Stimulated activated naive B cell treated with anti-CD40 and anti-IgM and Interleukin-4, amounts not matched to agents 10 μg/mL and 1 μg/mL and 100 μg/mL, for 72 hours (primary cell): ENCODE measurements at places on chromosomes 3 and 15.

GRCh38 chr15:73919706-73920105, 6.6 kb upstream of the LOXL1 start:
- no peak for DNase-seq

GRCh38 chr15:75644376-75644775, 3.3 kb upstream of the SNX33 start:
- DNase-seq: no peak

GRCh38 chr15:58520464-58520863, 88.7 kb downstream of the LIPC start:
- DNase-seq: no peak

GRCh38 chr3:152100491-152101132, 168.1 kb upstream of the MBNL1 start:
- DNase-seq: no peak

GRCh38 chr3:69768438-69768837, 29.2 kb downstream of the MITF start:
- no peak for DNase-seq

GRCh38 chr15:83504365-83504764, 57.2 kb downstream of the SH3GL3 start:
- no peak for DNase-seq

- no peak for DNase-seq
These were observed 33.1 kb downstream of the TP63 start for GRCh38 chr3:189664311-189664710.

DNA sequence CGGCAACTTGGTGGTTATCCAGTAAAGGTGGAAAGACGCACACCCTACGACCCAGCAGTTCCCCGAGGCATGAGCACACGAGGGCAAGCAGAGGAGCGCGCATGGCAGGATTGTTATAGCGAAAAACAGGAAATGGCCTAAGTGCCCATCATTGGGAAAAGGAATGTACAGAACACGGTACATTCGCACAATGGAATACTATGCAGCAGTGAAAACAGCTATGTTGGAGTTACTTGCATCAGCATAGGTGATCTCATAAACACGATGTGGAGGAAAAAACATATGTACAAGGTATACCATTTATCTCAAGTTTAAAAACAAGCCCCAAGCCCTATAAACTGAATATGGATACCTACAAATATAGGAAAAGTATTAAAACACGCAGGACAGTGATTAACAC, 6.7 kb upstream of the LINGO1 start:
- no peak for DNase-seq

GRCh38 chr15:36896949-36897348, 203.4 kb downstream of the MEIS2 start:
- DNase-seq: no peak

DNA sequence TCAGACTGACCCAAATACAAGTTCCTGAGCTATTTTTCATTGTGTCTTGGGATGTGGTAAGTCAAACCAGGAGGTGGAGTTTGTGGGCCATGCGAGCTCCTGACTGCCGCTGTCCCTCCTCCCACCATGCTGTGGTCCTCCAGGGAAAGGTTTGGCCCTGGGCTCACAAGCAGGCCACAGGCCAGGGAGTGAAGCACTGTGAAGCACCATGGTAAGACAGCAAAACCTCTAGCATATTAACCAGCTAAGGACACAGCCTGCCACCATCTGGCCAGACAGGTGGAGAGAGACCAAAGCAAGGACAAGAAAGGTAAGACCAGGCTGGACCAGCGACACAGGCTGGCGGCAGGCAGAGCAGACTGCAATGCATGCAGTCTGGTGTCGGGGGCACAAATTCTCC, 15.3 kb downstream of the RAB43 start:
- no peak for DNase-seq

DNA sequence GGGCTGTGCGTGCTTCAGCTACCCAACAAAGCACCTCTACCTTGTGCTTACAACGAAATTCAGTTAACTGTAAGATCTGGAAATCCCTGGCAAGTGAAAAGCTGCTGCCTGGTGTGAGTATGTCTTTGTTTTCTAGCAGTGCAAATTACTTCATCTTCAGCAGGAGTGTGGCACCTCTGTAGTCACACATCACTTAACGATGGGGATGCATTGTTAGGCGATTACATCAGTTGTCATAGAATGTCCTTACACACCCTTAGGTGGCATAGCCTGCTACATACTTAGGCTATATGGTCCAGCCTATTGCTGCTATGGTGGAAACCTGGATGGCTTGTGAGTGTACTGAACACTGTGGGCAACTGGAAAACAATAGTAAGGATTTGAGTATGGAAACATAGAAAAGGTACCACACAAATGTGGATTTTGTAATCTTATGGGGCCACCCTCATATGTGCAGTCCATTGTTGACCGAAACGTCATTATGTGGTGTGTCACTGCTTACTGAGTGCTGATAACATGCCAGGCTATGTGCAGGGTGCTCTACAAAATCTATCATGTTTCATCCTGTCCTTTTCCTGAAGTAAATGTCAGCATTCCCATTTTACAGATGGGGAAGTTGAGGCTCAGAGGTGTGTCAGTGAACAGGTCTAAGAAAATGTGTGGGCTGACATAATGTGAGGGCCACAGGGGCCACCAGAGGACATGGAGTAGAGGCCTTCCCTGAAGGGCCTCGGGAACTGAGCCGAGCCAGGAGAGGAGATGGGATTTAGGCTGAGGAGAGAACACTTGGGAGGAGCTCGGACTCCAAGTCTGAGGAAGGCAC, 173.5 kb downstream of the VGLL4 start:
- DNase-seq: no peak

DNA sequence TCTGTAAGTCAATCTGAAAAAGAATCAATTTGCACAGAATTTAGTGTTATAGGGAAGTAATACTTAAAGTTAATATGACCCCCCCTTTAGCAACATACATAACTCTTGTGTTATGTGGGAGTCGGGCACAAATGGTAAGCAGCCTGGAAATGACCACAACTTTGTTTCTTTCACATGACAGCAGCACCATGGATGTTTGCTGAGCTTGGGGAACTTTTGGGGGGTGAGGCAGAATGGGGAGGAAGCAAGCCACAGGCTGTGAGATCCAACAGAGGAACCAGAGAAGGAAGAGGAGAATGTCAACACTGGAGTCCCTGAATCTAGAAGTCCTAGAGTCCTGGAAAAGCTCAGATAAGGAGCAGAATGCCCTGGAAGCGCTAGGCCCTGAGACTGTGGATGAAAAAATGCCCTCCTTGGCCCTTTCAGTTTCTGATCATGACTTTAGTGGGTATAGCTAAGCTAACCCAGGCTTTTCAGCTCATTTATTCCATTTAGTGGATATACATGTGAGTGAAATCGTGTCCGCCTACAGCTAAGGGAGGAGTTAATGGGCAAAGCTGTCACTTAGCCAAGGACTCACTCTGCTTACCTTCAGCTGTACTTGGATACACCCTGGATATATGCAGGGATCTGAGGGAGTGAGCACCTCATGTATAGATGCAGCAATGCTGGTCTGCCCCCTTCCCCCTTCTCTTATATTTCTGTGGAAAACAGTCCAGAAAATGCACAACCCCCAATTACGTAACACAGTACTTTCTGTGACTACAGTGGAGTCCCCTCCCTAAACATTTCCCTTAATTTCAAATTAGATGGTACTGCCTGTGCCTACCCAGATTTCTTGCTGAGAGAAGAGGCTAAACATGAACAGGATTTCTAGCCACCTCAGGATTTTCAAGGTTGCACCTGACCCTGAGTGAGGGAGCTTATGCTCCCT, 39.1 kb downstream of the CFAP91 start:
- no peak for DNase-seq

GRCh38 chr3:37445163-37445562, 270.8 kb upstream of the LRRFIP2 start:
- no peak for DNase-seq

- no peak for DNase-seq
These were observed 41.1 kb upstream of the SEC61A1 start for GRCh38 chr3:128011140-128011539.

GRCh38 chr15:69943637-69944036, 154.1 kb downstream of the TLE3 start:
- DNase-seq: no peak

GRCh38 chr3:186152889-186153292, 44.0 kb upstream of the ETV5 start:
- DNase-seq: peak; percentile 69

GRCh38 chr15:41656188-41656587, 4.0 kb upstream of the MGA start:
- no peak for DNase-seq

DNA sequence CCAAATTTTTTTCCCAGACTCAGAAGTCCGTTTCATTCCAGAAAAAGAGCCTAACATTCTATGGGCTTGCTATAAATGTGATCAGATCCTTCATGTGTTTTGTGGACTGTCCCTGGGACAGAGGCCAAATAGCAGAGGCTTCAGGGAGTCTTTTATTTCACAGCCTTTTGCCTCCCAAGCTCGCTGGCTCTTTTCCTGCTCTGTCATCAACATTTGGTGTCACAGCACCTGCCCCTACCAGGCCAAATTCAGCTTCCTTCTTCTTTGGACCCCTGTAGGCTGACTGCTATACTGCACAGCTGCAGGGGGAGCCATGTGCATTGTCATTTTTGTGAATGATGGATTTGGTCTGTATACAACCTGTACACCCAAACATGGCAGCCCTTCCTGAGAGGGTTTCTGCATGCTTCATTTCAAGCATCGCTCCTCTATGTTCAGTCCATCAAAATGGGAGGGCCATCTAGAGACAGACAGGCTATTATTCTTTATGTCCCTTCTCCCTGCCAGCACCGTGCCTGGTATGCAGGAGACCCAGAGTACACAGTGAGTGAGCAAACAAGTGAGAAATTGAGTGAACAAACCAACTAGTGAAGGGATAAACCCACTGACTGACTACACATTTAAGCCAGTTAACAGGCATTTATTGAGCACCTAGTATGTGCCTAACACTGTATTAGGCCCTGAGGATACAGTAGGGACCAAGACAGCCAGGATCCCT, 17.9 kb upstream of the RPP14 start:
- DNase-seq: no peak

GRCh38 chr3:193921465-193921864, 214.5 kb upstream of the HES1 start:
- no peak for DNase-seq

DNA sequence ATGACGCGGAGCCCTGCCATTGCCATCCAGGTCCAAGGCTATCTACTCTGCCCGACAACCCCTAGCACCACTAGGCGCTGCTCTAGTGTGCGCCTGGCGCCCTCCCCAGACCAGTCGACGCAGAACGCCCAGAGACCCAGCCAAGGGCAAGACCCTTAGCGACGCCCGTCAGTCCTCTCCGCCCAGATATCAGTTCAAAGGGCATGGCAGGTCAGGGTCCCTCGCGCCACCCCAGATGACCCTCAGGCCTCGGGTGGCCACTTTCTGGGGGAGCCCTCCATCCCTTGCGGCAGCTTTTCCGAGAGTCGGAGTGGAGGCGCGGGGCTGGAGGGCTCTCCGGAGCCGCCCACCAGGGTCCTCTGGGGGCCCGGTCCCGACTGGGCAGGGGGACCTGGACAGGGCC, 371 bp upstream of the CLSTN2 start:
- DNase-seq: no peak

DNA sequence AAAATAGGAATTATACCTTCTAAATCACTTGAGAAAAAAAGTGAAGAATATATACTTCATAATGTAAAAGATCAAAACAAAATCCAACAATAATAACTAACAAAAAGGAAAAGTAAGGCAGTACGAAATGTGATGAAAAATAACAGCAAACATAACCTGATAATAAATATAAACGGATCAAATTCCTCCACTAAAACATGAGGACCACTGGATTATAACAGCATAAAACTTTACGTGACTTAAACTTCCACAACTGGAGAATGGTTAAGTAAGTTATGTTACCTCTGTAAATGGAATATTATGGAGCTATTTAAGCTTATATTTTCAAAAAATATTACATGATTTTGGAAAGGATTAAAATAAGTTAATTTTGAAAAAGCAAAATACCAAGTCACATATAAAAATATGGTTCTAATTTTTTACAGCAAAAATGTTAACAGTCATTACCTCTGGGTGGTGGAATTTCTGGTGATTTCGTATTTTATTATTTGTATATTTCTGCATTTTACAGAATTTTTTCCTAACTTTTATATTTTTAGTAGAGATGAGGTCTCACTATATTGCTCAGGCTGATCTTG, 7.0 kb downstream of the SLC6A20 start:
- no peak for DNase-seq

GRCh38 chr3:10453431-10454163, 51.8 kb downstream of the ATP2B2 start:
- no peak for DNase-seq

DNA sequence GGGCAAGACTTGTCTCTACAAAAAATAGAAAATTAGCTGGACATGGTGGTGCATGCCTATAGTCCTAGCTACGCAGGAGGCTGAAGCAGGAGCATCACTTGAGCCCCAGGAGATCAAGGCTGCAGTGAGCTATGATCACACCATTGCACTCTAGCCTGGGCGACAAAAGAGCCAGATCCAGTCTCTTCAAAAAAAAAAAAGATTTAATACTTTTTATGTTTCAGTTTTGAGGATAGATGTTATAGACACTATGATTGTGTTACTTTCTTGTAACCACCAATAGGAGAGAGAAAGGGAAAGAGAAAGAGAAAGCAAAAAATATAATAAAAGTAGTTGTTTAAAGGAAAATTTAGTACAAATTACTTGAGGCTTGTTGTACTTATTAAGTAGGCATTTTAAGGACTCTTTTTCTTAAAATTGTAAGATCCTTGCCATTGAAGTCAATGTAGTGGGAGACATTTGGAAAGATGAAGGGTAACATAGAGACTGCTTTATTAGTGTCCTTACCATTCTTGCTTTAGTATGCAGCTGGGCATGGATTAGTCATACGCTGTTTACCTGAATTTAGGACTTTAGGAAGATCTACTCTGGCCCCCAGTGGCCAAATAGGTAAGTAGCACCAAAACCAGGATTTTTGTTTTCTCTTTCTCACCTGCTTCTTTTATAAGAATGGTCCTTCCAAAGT, 35.1 kb upstream of the ZDHHC23 start:
- DNase-seq: peak; percentile 18

DNA sequence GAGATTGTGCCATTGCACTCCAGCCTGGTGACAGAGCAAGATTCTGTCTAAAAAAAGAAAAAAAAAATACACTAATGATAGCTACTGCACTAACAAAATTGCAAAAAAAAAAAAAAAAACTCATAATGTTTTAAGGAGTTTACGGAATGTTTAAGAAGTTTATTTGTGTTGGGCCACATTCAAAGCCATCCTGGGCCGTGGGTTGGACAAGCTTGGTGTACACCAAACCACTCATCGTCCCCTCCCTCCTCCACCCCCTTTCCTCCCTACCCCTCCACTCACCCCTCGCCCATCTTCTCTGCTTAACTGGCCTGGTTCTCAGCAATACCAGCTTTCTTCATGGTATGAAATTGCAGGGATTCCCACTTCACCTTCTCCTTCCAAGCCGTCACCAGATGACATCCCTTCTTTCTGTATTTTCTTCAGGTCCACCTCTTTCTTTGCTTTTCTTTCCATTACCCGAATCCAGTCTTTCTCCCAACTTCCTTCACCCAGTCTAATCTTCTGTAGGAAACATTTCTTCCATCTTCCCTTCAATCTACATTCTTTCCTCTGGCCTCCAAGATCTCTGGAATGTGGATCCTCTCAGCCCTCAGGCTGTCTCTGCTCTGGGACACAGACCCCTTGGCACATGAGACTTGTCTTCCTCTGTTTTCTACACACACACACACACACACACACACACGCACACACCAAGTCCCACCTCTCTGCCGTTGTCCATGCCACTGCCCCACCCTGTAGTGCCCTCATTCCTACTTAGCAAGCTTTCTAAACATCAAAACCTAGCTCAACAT, 3.5 kb upstream of the MESP1 start:
- no peak for DNase-seq

GRCh38 chr3:9347081-9347480, 15.8 kb upstream of the THUMPD3 start:
- no peak for DNase-seq

GRCh38 chr3:164752812-164753211, 325.5 kb downstream of the SI start:
- no peak for DNase-seq
